ENCODE measurements at places on chromosomes 1 and 21. TPM values are rescaled to one million over a fixed set of nuclear protein-coding genes. Genes with fewer than 3 reads are reported as not detected.
A peak's percentile ranks its signal among the peaks of the same experiment; 100 is the strongest.

The TFF1 gene
- total RNA-seq, result 0.36 TPM

DNA sequence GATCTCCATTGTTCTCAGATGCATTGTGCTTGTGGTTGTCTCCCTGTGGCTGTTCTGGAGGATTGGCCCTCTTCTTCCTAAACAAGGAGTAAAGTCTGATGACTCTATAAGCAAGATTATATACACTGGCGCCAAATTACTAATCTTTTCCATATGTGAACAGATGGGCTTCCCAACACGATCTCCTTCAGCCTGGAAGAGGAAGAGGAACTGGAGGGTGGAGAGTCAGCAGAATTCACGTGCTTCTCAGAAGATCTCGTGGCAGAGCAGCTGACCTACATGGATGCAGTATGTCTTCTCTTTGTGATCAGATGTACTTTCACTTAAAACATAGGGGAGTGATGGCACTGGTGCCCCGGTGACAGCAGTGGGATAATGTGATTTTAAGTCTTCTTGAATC lies 78.7 kb downstream of the RGL1 start:
- no peak for DNase-seq
- H3K27ac ChIP-seq, result no peak overlapping the region
- no peaks in the 10 kb centered on the region for H3K27me3 ChIP-seq
- no peaks in the 10 kb centered on the region for H3K4me1 ChIP-seq
- no peaks in the 10 kb centered on the region for H3K36me3 ChIP-seq

The B3GALT5 gene
- 0.10 TPM for total RNA-seq

- no peak for DNase-seq
- no peak overlapping the region for H3K4me3 ChIP-seq
- H3K27me3 ChIP-seq, result no peaks in the 10 kb centered on the region
- H3K36me3 ChIP-seq, result peaks cover 15% of the 10 kb centered on the region
- H3K4me1 ChIP-seq, result no peaks in the 10 kb centered on the region
- no peak overlapping the region for H3K27ac ChIP-seq
Measured at GRCh38 chr1:145750426-145750825, 31.1 kb downstream of the CD160 start.

DNA sequence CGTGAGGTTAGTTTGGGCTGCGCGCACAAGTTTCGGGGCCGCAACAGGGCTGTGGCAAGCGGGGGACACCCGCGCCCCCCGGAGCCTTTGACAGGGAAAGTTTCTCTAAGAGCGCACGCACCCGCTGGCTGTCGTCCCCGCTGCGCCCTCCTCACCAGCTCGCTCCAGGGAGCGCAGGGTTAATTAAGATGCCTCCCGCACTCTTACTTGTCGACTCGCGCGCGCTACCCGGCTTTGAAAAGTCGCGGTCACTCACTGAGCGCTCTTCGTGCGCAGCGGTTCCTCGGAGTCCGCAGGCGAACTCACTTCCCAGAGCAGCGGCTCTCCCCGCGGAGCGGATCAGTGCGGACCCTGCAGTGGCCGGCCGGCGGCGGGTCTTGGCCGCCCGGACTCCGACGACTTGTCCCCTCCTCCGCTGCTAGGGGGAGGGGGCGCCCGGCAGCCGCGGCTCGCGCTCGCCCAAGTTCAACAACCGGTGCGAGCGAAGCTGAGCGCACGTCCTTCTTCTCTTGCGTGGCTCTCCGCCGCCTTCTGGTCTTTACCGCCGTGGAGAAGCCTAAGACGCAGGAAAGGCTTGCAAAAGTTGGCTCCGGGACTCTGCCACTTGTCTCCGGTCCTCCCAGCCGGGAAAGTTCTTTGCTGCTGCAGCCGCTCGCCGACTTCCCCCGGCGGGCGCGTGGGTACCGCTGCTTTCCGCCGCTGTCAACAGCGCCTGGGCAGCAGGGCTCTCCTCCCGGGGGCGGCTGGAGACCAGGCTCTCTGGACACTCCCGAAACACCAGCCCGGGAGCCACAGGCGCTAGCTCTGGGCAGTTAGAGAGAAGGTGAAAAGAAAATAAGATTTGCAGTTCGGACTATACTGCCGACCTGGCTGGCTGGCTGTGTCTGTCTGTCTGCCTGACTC lies 506 bp downstream of the JUN start:
- no peak for DNase-seq
- peaks cover 6% of the 10 kb centered on the region for H3K36me3 ChIP-seq
- H3K27me3 ChIP-seq, result no peaks in the 10 kb centered on the region
- H3K27ac ChIP-seq, result peak overlapping the region; percentile 93

The AXDND1 gene
- 0.31 TPM for total RNA-seq

- H3K27ac ChIP-seq, result peak overlapping the region; percentile 80
- peaks cover 27% of the 10 kb centered on the region for H3K4me1 ChIP-seq
- H3K4me3 ChIP-seq, result no peak overlapping the region
- no peaks in the 10 kb centered on the region for H3K27me3 ChIP-seq
Measured at GRCh38 chr1:15341228-15341627, 68.5 kb upstream of the EFHD2 start.

The LRRC39 gene
- total RNA-seq, result 0.26 TPM

The PIGR gene
- total RNA-seq, result 1.4 TPM

GRCh38 chr1:109677459-109677858 lies 9.6 kb downstream of the GSTM2 start:
- no peaks in the 10 kb centered on the region for H3K27me3 ChIP-seq
- H3K36me3 ChIP-seq, result no peaks in the 10 kb centered on the region
- no peak overlapping the region for H3K4me3 ChIP-seq
- no peak overlapping the region for H3K27ac ChIP-seq
- no peak for DNase-seq

DNA sequence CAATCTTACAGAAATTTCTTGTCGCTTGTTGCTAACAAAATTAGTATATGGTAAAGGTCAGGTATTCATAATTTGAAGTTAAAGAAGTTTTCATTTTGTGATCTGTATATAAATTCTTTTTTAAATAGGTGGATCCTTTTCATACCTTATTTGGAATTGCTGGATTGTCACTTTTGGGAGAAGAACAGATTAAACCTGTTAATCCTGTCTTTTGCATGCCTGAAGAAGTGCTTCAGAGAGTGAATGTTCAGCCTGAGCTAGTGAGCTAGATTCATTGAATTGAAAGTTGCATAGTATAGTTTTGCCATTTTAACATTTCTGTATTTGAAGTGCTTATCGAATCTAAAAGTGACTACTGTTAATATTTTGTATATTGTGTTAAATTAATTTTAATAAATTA lies 2.3 kb upstream of the MSH4 start:
- no peak overlapping the region for H3K4me3 ChIP-seq
- H3K4me1 ChIP-seq, result peaks cover 24% of the 10 kb centered on the region
- no peak overlapping the region for H3K27ac ChIP-seq

DNA sequence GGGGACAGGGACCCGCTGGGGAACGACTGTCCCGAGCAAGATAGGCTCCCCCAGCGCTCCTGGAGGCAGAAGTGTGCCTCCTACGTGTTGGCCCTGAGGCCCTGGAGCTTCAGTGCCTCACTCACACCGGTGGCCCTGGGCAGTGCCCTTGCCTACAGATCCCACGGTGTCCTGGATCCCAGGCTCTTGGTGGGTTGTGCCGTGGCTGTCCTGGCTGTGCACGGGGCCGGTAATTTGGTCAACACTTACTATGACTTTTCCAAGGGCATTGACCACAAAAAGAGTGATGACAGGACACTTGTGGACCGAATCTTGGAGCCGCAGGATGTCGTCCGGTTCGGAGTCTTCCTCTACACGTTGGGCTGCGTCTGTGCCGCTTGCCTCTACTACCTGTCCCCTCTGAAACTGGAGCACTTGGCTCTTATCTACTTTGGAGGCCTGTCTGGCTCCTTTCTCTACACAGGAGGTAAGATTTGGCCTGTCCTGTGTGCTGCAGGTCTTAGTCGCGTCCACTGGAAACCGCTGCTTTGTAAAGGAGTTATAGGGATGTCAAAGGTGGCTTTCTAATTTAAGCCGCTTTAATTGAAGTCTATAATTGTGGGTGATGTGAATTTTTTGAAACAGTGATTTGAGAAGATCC lies 717 bp downstream of the UBIAD1 start:
- DNase-seq, result no peak
- peak overlapping the region; percentile 85 for H3K4me3 ChIP-seq
- no peaks in the 10 kb centered on the region for H3K27me3 ChIP-seq
- H3K27ac ChIP-seq, result peak overlapping the region; percentile 87
- H3K36me3 ChIP-seq, result no peaks in the 10 kb centered on the region
